HuH-7.5 (cell line): ENCODE measurements at places on chromosomes 12 and 14.
A peak's percentile ranks its signal among the peaks of the same experiment; 100 is the strongest.

DNA sequence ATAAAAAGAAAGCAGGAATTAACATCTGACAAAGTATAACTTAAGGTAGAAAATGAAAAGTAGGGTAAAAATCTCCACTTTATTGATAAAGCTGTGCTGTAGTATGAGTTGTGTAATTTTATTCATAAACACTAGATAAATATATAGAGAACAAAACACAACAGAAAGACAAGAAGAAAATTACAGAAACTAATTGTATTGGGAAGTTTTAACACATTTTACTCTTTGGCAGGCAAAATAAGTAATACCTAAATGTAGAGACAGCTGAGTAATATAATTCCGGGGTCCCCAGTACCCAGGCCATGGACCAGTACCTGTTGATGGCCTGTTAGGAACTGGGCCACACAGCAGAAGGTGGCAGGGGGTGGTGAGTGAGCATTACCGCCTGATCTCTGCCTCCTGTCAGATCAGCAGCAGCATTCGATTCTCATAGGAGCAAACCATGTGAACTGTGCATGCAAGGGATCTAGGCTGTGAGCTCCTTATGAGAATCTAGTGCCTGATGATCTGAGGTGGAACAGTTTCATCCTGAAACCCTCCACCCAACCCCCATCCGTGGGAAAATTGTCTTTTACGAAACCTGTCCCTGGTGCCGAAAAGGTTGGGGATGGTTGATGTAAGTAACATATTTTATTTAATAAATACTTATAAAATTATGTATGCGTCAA, 84.4 kb upstream of the ETV6 start:
- no peak for DNase-seq

DNA sequence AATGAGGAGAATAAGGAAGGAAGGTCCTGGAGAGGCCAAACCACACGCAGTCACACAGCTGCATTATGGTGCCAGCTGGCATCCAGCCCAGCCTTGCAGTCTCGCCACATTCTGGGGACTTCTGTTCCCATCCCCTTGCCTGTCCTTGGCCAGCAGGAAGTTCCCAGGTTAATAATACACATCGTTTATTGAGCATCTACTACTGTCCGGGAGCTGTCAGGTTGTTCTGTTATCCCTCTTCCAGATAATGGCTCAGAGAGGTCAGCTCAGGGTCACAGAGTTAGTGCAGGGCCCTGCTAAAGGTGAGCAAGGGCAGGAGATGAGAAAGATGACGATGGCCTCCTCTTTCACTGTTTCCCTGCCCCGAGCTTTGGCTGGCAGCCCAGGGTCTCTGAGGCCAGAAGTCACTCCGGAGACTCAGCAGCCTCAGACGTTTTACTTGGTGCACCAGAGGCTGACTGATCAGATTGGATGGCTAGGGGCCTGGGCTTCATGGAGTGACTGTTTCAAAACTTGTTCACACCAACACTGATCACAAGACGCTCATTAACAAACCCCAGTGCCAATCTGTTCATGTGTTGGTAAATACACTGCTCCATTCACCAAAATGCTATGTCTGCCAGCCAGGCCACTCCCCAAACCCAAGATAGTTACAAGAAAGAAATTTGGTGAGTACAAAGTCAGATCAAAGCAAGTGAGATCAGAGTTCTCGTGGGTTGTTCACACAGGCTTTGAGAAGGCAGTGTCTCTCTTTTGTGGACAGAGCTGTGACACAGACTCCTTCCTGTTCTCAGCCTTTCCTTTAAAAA, 79.2 kb downstream of the B4GALNT3 start:
- peak; percentile 62 for DNase-seq

GRCh38 chr14:66076176-66076575, 410.0 kb upstream of the CCDC196 start:
- no peak for DNase-seq

DNA sequence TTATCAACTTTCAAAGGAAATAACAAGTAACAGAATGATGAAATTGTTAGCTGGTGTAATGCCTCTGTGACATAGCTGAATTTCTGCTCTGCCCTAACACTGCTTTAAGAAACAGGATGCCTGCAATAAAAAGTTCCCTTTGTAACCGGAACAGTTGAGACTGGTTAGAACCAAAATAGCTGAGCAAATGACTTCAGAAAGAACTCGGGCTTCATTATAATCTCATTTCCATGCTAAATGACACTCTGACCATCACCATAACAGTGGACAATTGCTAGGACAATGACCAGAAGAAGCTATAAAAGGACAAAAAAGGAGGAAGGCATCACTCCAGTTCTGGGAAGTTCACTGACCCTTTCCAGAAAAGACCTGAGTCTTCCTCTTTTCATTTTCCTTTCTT, 23.5 kb upstream of the PYGL start:
- no peak for DNase-seq

DNA sequence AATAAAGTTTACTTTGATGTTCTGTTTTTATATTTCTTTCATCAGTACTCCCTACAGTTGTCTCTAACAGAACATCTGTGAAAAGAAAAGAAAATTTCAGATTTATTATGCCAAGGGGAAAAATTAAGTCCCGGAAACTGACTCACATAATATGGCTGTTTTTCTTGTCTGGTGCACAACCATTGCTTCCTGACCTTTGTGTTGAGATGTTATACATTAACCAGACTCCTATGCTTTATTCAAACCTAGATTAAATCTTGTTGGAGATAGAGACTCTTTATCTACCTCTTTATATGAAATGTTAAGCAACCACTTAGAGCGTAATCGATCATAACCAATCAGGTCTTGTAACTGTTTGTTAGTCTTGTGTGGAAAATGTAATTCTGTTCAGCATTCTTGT, 37.6 kb upstream of the BICD1 start:
- no peak for DNase-seq

DNA sequence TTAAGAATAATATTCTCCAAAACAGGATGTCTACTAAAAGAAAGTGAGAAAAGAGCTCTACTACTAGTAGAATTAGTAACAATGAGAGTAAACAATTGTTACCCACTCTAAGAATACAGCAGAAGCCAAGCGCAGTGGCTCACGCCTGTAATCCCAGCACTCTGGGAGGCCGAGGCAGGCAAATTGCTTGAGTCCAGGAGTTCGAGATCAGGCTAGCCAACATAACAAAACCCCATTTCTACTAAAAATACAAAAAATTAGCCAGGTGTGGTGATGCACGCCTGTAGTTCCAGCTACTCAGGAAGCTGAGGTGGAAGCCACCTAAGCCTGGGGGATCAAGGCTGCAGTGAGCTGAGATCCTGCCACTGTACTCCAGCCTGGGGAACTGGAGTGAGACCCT, 4.7 kb downstream of the DNAJC14 start:
- DNase-seq = no peak

DNA sequence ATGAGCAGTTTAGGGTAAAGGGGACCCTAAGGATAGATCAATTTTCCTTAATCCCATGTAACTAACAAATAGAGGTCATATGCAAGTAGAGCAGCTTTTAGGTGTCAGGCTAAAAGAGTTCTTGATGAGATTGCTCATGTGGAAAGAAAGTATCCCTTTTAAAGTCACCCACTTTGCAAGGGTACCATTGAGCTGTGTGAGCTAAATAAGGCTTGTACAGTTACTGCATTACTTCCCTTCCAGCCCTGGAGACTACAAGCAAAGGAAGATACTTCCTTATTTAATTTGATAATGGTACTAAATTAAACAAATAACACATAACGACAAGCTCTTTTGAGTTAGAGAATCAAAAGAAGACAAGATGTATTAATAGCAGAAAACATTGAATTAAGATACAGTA, 191.7 kb downstream of the TMX1 start:
- no peak for DNase-seq

DNA sequence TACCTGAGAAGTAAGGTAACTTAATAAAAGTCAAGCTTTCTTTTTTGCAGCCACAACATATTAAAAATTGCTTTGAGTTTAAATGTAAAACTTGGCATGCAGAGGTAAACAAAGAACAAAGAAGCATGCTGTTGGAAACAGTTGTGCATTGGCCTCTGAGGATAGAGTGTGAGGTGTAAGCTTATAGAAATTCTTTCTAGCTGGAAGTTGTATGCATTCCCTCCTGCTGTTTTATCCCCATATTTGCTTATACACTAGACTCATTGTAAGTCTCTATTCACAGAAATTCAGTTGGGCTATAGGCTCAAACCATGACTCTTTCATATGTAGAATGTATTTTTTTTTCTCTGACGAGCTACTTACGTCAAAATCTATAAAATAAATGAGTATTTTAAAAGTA, 316.3 kb downstream of the SLC6A15 start:
- DNase-seq = no peak

DNA sequence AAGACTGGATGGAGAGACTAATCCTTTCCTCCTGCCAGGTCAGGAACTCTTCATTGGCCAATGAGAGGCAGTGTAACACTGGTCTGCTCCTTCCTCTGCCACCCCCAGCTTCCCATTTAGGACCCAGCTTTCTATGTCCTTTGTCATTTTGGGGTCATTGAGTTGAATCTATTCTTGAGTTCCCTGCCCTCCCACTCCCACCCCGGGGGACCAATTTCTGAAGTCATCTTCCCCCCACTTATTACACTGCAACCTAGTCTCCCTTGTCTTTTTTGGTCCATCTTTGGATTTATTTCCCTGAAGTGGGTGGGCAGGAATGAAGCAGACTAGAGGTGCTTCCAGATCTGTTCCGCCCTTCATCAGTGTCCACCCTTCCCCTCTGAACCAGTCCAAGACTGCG, 7.6 kb upstream of the ITGA5 start:
- no peak for DNase-seq

- no peak for DNase-seq
Observed at GRCh38 chr14:69081271-69081670, 71.6 kb downstream of the DCAF5 start.

GRCh38 chr14:35020713-35021112, 25.4 kb upstream of the FAM177A1 start:
- DNase-seq = no peak

GRCh38 chr14:23043754-23044153, 1.7 kb downstream of the PSMB11 start:
- DNase-seq = no peak

- DNase-seq = no peak
Observed at GRCh38 chr12:51871126-51871525, 16.8 kb upstream of the ANKRD33 start.

GRCh38 chr14:100706200-100706599, 20.5 kb upstream of the DLK1 start:
- DNase-seq = no peak

DNA sequence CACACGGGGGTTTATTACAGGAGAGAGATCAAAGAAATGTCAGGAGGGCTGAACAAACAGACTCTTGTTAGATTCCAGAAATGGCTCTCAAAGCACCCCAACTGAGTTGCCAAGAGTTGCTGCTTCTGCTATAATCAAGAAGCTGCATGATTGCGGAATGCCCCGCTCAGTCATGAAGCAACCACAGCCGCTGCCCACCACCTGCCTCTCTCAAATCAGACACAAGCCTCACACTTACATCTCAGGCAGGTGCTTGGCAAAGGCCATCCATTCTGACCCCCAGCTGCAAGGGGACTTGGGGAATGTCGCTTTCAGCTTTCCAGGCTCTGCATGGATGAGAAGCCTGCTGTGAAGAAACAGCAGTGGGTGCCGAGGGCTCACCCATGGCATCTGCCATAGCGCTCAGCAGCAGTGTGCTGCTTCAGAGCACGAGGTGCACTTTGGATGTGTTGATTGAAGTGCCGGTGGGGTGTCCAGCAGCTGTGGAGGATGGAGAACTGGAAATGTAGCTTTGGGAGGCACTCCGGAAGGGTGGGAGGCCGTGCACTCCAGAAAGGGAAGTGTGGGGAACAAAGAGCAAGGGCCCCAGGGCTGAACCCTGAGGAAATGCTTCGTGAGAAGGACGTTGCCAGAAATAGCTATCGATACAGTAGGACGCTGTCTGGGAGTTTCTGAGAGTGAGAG, 37.7 kb downstream of the LRRC74A start:
- DNase-seq = no peak

- no peak for DNase-seq
Observed at GRCh38 chr12:62128175-62128975, 131.8 kb upstream of the USP15 start.

- DNase-seq = no peak
Observed at GRCh38 chr12:111046896-111047295, 126.5 kb upstream of the MYL2 start.

DNA sequence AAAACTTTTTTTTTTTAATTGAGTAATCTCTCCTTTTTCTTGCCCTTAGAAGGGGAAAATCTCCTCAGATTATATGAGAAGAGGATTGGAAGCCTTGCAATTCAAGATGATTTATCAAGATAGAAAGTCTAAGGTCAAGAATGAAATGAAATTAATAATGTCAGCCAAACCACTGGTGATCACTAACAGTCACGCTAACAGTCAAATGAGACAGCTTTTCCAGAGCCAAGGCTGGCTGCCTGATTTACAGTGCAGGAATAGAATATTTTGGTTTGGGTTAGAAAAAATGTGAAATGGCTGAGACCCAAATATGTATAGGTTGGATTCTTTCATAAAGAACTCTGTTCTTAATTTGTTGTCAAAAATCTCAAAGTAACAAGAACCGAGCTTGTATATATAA, 204.3 kb downstream of the PPM1H start:
- no peak for DNase-seq

DNA sequence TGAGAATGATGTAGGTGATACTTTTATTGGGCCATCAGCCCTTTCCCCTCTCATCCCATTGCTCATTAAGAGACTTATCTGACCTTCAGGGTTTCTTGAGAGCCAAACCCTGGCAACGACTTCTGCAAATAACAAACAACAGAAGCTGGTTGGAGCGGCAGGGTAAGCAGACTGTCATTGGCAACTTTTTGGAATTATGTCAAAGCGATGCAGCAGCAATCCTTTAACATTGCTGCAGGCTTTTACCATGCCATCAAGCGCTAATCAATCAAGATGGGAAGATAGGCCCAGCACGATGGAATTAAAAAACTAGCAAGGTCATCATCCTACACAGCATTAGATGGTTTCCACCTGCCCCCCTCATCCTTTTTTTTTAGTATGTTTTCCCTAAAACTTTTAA, 406.1 kb upstream of the PDE3A start:
- no peak for DNase-seq

- DNase-seq = no peak
Observed at GRCh38 chr12:40152783-40153383, 47.0 kb upstream of the SLC2A13 start.

GRCh38 chr14:92121207-92121669, 268 bp downstream of the NDUFB1 start:
- DNase-seq = peak; percentile 40

- DNase-seq = no peak
Observed at GRCh38 chr12:124211753-124212152, 83.1 kb upstream of the RFLNA start.

DNA sequence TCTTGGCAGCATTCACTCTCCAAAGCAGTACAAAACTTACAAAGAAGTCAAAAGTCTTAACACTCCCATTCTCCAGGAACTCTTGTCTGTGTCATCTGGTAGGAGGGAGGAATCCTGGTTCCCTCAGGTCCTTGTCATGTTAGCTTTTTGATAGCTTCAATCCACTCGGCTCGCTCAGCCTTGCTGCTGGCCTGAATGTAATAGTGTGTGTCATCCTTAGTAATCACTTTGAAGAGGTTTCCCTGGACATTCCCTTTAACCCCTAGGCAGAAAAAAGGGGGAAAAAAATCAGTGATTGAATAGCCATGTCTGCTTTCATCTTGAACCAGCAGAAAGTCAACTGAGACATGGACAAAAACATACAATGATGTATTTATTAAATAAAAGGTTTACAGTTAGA, 24.8 kb downstream of the PLEK2 start:
- no peak for DNase-seq

- no peak for DNase-seq
Observed at GRCh38 chr12:80129895-80130530, 30.7 kb downstream of the OTOGL start.

- DNase-seq = no peak
Observed at GRCh38 chr14:54647378-54647777, 80.5 kb downstream of the SAMD4A start.
